ENCODE measurements at places on chromosomes 12 and 14. TPM values are rescaled to one million over a fixed set of nuclear protein-coding genes. Genes with fewer than 3 reads are reported as not detected.

The ASB2 gene
- 4.1 TPM for total RNA-seq

The OVCH1 gene
- 1.9 TPM for total RNA-seq

The LUM gene
- 1.1 TPM for total RNA-seq

The TCL1B gene
- total RNA-seq: not detected

The HOXC11 gene
- not detected for total RNA-seq

The RERG gene
- total RNA-seq: 12.3 TPM

The FAM222A gene
- total RNA-seq: 23.6 TPM

The CCDC175 gene
- 5.6 TPM for total RNA-seq

The CIROP gene
- 0.35 TPM for total RNA-seq

The SPTB gene
- 29.2 TPM for total RNA-seq

The TPPP2 gene
- not detected for total RNA-seq

The DCN gene
- 34.3 TPM for total RNA-seq

The RAPGEF3 gene
- 85.6 TPM for total RNA-seq

Measured in dorsolateral prefrontal cortex (tissue), 122 donors.